ENCODE measurements at places on chromosomes 1 and 21.

DNA sequence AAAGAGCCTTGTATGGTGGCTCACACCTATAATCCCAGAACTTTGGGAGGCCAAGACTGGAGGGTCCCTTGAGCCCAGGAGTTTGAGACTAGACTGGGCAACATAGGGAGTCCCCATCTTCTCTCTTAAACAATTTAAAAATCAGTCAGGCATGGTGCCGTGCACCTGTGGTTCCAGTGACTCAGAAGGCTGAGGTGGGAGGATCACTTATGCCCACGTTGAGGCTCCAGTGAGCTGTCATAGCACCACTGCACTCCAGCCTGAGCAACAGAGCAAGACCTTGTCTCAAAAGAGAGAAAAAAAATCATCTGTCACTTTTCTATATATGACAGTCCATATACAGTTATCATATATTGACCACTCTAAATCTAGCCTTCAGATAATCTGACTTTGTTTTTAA lies 658.3 kb downstream of the LTN1 start:
- DNase-seq: no peak

DNA sequence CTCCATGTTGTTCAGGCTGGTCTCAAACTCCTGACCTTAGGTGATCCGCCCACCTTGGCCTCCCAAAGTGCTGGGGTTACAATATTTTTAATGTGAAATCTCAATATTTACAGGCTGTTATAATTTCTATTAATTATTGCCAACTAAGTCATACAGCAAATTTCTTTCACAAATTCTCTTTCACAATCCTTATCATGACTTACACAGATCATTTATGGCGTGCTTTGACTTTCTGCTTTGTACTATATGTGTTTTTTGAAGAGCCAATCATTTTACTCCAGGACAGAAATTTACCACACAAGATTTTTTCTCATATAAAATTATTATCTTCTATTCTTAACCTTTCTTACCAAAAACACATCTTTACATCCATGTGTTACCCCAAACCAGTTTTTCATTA lies 1729.9 kb downstream of the NCAM2 start:
- no peak for DNase-seq

GRCh38 chr1:7257225-7257624 lies 472.0 kb downstream of the CAMTA1 start:
- DNase-seq: no peak

GRCh38 chr1:165845992-165846748 lies 18.8 kb downstream of the UCK2 start:
- no peak for DNase-seq

GRCh38 chr1:31487143-31487542 lies 74.1 kb downstream of the SERINC2 start:
- no peak for DNase-seq

GRCh38 chr1:21755067-21755466 lies 27.9 kb downstream of the USP48 start:
- no peak for DNase-seq

- DNase-seq: no peak
These were observed 19.0 kb downstream of the GNG12 start for GRCh38 chr1:67814121-67814772.

DNA sequence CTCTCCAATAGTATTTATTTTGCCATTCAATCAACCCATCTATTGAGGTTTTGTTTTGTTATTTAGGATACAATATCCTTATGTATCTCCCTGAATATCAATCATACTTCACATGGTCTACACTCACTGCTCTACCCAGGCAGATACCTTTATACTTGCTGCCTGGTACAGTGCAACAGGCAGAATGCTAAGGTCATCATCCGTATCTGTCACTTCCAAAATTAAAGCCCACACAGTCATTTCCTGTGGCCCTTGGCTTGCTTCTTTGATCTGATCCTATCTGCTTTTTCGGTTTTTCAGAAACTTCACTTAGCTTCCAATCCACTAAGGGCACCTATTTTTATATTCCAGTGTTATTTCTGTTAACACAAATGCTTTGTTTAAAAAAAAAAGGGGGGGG lies 22.3 kb upstream of the ZZZ3 start:
- DNase-seq: no peak

GRCh38 chr1:23567629-23567995 lies 8.3 kb upstream of the ID3 start:
- no peak for DNase-seq

DNA sequence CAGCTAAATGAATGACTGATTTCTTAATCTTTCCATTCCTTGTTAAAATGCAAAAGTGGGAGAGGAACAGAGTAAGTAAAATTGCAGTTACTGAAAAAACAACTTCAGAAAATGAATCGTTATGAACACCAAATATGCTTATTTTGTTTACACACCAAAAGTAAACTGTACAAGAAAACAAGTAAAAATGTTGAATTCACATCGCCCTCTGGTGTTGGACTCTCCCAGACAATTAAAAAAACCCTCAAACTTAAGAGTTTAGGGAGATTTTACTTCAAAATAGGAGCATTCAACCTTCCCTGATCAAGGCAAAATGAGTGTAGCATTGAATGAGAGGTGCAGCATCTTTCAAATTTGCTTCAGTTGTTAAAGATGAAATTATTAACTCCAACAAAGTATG lies 19.4 kb upstream of the ESRRG start:
- no peak for DNase-seq

GRCh38 chr1:1809489-1809888 lies 31.2 kb upstream of the NADK start:
- no peak for DNase-seq

DNA sequence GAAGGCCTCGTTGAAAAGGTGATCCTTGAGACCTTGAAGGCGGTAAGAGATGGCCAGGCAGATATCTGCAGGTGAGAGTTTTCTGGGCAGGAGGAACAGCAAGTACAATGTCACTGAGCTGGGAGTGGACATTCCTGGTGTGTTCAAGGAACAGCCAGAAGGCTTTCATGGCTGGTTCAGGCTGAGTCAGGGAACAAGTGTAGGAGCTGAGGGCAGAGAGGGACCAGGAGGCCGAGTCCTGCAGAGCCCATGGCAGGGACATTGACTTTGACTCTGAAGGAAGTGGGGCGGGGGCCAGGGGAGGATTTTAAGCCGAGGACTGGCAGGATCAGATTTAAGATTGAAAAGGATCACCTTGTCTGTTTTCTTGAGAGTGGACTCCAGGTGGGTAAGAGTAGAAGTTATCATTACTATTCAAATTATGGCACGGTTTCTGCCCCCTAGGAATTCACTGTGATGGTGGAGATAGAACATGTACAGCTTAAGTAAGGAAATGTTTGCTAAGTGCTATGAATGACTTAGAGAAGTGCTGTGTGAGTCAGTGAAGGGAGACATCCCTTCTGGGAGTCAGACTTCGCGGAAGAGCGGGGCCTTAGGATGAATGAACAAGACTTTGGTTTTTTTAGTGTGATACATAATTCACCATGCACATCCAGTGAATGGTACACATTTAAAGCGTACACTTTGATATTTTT lies 202.3 kb downstream of the KIF26B start:
- DNase-seq: no peak

DNA sequence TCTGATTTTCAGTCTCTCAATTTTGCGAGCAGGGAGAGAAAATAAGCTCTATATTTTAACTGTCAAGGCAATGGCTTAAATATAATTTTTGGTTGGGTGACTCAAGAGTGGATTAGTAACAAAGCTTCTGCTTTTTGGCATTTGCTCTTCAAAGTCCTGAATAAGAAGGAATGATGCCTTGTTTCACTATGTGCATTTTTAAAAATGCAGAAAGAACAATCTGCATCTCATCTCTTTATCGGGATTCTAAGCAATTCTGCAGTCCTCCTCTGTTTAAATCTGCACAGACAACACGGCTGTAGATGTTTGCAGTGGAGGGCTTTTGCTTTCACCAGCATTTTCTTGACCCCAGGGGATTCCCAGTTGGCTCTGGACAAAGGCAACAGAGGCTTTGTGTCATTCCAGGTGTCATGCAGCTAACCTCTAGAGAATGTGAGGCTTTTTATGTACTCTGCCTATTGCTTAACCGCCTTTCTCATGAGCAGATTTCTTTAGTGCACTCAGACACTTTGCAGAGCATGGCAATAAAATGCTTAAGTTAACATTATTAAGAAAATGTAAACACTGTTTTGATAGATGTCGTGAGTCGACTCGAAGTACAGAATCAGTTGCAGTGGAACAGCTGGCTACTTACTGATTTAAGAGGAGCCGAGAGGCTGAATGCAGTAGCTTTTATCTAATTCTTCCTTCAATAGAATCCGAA lies 783.2 kb upstream of the NEGR1 start:
- no peak for DNase-seq

DNA sequence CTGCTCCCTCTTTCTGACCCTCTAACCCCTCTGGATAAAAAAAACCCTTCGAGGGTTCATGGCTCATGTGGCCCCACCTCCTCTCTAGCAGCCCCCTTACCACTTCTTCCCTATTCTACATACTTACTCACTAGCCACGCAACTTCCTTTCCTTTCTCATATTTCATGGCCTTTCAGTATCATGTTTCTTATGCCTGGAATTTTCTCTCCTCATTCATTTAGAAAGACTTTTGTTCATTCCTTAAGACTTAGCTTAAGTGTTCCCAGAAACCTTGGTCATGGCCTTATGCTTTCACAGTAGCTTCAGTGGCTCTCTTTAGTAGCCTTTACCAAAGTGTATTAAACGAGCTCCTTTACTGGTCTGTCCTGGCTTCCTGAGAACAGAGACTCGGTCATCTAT lies 6.1 kb downstream of the ACP6 start:
- DNase-seq: no peak

DNA sequence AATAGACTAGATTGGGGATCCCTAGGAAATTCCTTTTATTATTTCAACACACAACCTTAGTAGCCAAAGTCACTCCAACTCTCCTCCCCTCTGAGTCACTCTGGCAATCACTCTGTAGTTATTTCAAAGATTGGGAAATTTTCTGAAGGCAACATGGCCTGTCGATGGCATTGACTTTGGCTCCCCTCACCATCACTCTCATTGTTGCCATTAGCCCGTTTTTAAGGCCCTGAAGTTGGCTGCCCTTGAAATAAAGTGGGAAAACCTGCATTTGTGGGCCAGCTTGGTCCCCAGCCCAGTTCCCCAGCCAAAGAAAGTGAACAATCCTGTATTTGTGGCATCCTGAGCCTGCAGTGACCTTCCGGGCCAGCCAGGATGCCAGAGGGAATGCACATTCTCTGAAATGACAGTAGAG lies 52.5 kb downstream of the CDC7 start:
- no peak for DNase-seq

DNA sequence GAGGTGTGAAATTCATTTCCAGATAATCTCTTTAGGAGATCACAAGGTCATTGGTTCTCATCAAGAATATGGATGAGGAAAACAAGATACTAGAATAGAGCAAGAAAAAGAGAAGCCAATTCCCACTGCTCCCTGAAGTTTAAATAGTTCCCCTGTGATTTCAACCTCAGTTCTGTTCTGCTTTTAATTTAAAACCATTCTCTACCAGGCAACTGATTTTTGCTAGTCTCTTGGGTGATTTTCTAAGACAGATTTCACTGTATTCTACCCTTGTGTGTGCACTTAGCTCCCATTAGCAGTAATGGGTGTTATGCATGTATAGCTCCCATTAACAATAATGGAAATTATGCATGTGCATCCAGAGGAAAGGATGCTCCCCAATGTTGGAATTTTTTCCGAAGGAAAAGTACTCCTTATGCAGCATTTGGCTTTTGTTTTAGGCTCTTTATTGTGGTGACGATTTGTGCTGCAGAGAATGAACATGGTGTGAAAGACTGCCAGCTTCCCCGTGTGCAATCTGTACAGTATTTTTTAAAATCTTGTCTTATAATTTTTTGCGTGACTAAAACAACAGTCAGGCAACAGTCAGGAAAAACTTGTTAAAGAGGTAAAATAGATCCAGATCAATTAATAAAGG lies 144.0 kb upstream of the ZRANB2 start:
- DNase-seq: no peak

DNA sequence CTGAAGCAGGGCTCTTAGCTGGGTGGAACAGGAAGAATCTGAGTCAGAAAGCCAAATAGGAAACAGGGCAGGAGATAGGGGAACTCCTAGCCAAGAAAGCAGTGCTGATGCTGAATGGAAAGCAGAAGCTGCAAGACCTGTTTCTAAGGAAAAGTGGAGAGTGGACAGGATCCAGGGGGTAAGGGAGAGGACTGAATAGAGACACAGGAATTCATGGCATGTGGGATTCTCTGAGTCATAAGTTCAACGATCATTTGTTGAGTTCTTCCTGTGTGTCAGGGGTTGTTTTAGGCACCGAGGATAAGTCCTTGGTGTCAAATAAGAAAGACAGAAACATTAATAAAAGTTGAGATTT lies 153.8 kb upstream of the FGGY start:
- DNase-seq: no peak

DNA sequence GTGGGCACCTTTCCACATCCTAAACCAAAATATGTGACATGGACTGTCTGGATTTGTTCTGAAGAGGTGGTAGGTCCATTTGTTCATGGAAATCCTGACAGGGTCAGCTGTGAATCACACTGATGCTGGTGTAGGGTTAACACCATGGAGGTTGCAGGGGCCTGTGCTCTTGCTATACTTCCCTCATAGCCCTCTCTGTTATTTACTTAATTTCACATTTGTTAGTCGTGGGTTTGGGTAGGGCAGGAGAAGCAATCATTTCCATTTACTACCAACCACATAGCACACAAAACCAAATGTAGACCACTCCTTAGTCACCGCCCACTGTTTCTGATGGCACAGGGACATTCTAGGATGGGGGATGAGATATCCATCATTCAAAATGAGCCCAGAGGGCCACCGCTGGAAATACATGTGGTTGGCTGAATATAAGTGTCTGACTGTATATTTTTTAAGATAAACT lies 61.8 kb upstream of the POU2F1 start:
- DNase-seq: no peak

DNA sequence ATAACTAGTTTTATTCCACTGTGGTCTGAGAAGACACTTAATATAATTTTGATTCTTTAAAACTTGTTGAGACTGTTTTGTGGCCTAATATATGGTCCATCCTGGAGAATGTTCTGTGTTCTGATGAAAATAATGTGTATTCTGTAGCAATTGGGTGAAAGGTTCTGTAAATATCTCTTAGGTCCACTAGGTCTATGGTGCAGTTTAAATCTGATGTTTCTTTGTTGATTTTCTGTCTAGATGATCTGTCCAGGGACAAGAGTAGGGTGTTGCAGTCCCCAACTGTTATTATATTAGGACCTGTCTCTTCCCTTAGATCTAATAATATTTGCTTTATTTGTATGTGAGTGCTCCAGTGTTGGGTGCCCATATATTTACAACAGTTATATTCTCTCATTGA lies 33.9 kb upstream of the PM20D1 start:
- no peak for DNase-seq

DNA sequence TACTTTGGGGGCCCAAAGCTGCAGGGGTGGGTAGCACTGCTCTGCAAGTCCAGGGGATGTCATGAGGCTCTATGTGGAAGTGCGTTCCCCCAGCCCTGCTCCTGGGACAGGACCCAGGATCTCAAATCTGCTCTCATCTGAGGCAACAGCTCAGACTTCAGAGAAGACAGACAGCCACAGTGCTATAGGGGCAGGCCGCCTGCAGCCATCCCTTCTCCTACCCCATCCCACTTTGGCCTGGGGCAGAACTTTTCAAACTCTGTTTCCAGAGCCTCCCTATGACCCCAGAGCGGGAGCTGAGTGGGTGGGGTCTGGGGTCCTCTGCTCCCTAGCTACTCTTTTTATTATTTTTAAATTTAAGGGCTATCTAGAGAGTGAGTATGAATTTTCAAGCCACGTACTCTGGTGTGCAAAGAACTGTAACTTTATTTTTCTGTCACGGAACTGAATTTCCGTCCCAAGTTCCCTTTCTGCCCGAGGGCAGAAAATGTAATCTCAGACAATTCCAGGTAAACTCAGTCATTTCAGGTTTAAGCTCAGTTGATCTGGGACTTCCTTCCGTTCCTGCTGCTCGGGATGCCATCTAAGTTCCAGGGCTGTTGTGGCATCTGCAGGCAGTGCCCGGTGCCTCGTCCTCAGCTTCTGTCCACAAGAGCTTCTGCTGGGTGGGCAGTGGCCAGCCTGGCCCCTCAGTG lies 98.3 kb downstream of the ACTL8 start:
- DNase-seq: no peak

Measured in stimulated activated CD8-positive, alpha-beta memory T cell treated with anti-CD3 and anti-CD28 coated beads, Interleukin-4, amount 100 ng/mL, for 1 hour (primary cell).